ENCODE measurements at places on chromosomes 4 and X.

GRCh38 chrX:47637546-47638195 is 7.9 kb upstream of the CFP start:
- DNase-seq, result no peak

DNA sequence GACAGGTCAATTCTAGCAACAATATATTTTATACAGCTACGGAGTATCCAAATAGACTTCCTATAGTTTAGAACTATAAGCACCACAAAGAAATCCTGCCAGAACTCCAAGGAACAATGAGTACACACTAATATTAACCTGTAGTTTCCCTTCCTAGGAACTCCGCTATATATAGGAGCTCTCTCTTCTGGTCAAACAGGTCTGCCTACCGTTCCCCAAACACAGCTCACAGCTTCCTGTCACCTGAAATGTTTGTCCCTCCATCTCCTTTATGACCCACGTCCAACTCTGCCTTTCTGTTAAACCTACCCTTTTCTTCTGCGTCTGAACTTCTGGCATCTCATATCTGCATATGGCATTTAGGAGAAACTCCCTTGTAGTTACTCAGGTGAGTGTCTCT is 10.5 kb upstream of the GJB1 start:
- peak; percentile 61 for DNase-seq

GRCh38 chr4:133483600-133484246 is 334.6 kb downstream of the PCDH10 start:
- peak; percentile 53 for DNase-seq

GRCh38 chr4:74320559-74321118 is 12.4 kb downstream of the EPGN start:
- peak; percentile 41 for DNase-seq

DNA sequence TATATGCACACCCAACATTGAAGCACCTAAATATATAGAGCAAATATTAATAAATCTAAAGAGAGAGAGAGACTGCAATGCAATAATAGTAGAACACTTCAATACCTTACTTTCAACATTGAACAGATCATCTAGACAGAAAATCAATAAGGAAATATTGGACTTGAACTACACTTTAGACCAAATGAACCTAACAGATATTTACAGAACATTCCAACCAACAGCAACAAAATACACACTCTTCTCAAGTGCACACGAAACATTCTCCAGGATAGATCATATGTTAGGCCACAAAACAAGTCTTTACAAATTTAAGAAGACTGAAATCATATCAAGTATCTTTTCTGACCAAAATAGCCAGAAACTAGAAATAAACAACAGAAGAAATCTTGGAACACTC is 66.6 kb downstream of the CD99L2 start:
- DNase-seq, result no peak

GRCh38 chrX:72121383-72121782 is 10.3 kb downstream of the RTL5 start:
- no peak for DNase-seq

DNA sequence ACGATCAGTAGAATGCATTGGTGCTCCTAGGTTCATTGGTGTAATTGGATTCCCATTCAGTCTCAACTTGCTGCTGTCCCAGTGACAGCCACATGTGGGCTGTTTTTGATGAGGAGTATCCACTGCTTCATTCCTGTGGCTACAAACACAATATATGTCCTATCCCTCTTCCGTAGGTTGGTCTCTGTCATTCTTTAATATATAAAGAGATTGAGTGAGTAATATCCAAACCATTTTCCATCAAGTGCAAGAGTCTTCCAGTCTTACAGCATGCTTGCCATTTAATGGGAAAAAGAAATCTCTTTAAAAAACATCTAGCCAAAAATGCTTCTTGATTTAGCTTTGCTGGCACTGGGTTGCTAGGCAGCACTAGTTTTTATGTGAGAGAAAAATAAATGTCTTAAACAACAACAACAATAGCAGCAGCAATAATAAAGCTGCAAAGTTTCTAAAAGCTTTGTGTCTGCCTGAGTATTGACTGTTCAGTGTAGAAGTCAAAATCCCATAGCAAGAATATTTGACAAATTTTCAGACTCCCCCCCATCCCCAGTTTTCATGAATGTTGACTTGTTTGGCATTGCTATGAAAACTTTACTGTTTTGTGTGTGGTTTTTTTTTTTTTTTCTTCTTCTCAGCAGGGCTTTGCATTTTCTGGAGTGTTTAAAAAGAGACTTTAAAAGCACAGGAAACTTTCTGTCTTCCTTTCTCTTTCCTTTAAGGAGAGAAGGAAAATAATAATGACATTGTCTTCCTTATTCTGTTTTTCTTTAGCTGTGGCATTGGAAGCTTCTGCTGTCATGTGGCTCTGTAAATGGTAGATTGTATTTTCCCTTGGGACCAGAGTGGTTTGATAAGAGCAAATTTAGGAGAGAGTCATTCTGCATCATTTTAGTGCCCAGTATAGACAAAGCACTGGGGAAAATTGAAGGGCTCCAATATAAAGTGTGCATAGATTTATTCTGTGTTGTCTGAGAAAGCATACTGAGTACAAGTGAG is 244.3 kb downstream of the ARHGAP10 start:
- no peak for DNase-seq

GRCh38 chr4:94451051-94451694 is 569 bp upstream of the PDLIM5 start:
- DNase-seq, result no peak

DNA sequence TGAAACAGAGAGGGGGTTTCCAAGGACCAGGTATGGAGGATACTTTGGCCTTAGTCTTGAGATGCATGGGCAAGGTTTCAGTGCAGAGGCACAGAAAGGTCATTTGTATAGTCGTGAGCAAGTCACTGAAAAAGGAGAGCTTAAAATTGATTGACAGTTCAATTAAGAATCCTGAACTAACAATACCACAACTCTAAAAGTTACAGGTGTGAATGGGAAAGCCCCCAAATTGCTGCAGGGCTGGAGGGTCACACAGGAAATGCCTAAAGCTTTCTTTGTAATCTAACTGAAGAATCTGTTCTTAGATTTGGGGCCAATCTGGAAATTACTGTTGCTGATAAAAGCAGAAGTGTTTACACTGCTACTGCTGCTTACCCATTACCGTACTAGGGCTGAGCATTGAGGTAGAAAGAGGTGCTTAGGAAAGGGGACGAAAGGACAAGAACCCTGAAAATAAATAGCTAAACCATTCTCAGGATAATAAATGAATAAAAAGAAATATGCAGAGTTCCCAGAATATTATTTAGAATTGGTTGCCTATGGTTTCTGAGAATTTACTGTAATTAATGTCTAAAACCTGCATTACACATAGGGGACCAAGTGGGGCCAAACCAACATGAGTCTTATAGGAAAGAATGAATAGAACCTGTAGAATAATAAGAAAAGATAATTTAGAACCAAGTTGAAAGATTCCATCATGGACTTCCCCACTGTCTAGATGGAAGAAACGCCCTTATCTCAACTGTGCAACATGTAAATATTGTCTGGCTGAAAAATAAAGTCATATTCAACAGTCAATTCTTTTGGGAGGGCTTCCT is 91.9 kb upstream of the PPP1R2C start:
- DNase-seq, result no peak

Data from LNCaP clone FGC (cell line).